ENCODE measurements at places on chromosomes 13 and 19. TPM values are rescaled to one million over a fixed set of nuclear protein-coding genes. Genes with fewer than 3 reads are reported as not detected.

Gene PRTN3
- total RNA-seq, result not detected

Gene CSNK1G2
- total RNA-seq, result 81.4 TPM

- DNase-seq, result peak; percentile 50
These were observed 16.3 kb upstream of the GPR183 start for GRCh38 chr13:99323488-99323887.

DNA sequence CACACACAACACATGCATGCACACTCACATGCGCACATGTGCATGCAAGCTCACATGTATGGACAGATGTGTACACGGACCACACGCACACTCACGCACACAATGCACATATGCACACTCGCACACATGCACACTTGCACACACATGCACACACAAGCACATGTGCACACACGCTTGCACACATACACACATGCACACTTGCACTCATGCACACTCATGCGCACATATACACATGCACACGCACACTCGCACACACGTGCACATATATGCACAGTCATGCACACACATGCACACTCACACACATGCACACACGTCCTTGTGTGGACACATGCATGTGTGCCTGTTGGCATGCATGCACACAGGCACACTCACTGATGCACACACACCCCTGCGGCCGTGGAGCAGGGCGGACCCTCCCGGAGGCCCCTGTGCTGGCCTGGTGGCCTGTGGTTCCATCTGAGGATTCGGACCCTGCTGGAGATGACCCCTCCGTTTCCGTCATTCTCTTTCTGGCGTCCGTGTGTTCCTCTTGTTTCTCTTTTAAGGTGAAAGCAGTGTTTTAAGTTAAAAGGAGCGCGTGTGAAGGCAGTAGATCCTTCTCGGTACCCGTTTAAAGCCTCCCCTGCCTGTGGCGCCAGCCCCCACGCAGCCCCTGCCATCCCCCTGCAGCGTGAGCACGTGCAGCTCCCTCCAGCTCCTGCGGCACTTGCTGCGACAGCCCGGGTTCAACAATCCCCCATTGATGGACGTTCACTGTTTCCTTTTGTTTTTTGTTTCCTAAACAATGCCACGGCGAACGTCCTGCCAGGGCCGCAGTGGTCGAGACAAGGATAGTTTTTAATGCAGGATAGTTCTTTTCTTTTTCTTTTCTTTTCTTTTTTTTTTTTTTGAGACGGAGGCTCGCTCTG, 5.6 kb downstream of the NDUFS7 start:
- DNase-seq, result no peak

GRCh38 chr19:4932711-4933110, 23.4 kb downstream of the UHRF1 start:
- no peak for DNase-seq
